Femur (tissue), 1 donor: ENCODE measurements at places on chromosomes 7 and 10.
A peak's percentile ranks its signal among the peaks of the same experiment; 100 is the strongest.

DNA sequence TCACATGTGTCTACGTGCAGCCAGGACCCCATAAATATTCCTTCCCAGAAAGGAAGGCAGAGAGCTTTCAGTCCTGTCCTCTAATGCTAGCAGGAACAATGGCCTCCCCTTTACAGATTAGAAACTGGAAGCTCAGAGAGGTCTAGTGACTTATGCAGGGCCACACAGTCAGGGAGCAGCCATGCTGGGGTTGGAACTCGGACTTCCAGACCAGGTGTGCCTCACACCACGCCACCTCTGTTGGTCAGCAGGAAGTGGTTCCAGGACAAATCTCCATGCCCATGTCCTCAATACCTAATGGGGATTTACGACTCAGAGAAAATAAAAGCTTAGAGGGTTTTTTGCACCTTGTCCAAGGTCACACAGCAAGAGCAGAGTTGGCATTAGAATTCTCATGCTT lies 378.9 kb downstream of the RPS24 start:
- no peak for DNase-seq

DNA sequence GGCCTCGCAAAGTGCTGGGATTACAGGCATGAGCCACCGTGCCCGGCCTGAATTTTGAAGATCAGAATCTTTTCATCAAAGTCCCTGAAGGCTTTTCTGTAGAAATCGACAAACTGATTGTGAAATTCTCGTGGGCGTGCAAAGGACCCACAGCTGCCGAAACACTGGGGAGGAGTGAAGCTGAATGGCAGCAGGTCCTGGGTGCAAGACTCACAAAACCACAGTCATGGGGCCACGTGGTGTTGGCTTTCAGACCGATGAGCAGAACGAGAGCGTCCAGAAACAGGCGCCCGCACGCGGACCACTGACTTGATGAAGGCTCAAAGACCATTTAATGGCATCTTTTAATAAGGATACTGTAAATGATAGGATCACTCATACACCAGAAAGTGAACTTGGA lies 24.7 kb upstream of the PRKAR1B start:
- DNase-seq, result no peak

GRCh38 chr7:143360788-143361551 lies 1.5 kb downstream of the FAM131B start:
- DNase-seq, result no peak

- DNase-seq, result no peak
These were observed 354.2 kb downstream of the GFRA1 start for GRCh38 chr10:115918812-115919211.

- DNase-seq, result peak; percentile 99
These were observed at the start of gene ARL3 for GRCh38 chr10:102713814-102714620. TSS of gene ARL3 (minus strand) at chr10:102714397. CDS start at chr10:102714275, 122 bp downstream.

DNA sequence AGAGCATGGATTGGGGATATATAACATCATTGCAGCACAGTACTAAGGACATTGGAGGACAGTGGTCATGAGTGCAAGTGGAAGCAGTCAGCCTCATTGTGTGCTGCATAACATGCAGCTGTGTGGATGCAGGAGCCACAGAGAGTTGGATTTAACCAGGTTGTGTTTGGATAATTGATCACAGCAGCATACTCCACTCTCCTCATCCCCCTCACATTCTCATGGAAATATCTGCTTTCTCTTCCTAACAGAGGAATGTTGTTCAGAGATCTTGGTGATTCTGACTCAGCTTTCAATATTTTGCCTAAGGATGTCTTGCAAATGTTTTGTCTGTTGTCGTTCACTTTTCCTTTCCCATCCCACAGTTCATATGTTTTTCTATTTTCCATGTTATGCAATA lies 31.8 kb upstream of the LSM8 start:
- no peak for DNase-seq
